ENCODE measurements at places on chromosomes 7 and 10. TPM values are rescaled to one million over a fixed set of nuclear protein-coding genes. Genes with fewer than 3 reads are reported as not detected.

ICA1 gene
- 48.7 TPM for total RNA-seq

- no peak for DNase-seq
These were observed 125.1 kb downstream of the SFMBT2 start for GRCh38 chr10:7285522-7286322.

GRCh38 chr7:12951397-12951801 is 264.0 kb downstream of the ARL4A start:
- no peak for DNase-seq

LLCFC1 gene
- total RNA-seq: not detected

DNA sequence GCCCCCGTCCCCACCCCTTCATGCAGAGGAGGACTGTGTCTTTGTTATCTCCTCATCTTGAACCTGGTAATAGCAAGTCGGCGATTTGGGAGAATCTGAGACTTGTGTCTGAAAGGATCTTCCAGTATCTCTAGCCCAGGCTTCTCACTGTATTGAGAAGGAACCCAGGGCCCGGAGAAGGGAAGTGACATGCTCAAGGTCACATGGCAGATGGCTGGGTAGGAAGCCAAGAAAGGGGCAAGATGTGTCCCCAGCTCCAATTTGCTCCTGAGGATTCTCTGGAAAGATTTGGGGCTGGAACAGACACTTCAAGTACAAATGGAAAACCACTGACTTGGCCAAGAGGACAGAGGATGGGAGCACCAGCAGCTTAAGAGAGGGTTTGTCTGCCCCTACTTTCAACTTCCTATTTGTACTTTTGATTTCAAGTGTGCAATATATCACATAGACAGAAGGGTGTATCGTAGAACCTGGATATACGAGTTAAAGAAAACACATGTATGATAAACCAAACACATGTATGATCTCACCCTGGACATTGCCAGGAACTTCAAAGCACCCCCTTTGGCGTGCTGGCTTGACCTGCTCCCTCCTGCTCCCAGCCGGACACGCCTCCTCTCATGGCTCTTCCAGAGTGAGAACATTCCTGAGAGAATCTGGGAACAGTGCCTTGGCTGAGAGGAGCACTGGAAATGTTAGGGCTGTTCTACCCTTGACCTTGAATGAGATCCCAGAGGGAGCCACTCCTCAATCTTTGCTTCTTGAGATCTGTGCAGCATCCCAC is 79.7 kb downstream of the CDH23 start:
- peak; percentile 25 for DNase-seq

GRCh38 chr10:127354992-127355391 is 158.6 kb upstream of the INSYN2A start:
- no peak for DNase-seq

Data from transverse colon (tissue), 4 donors.